Uterine smooth muscle cell (primary cell): ENCODE measurements at places on chromosomes 2 and 18. TPM values are rescaled to one million over a fixed set of nuclear protein-coding genes. Genes with fewer than 3 reads are reported as not detected.

The LYG1 gene
- 0.22 and 0.50 TPM in 2 replicates for total RNA-seq

The TTR gene
- total RNA-seq: not detected in 2 replicates

The SCN3A gene
- 0.12 and 0.66 TPM in 2 replicates for total RNA-seq

The ASIC4 gene
- 0.25 and 0.55 TPM in 2 replicates for total RNA-seq

The AQP12B gene
- not detected in 2 replicates for total RNA-seq

The SLC19A3 gene
- total RNA-seq: under 0.01 TPM in 2 replicates

The NEURL3 gene
- 0.11 TPM in 1 of 2 replicates, not detected in the other for total RNA-seq

The SEPTIN2 gene
- 328 and 388 TPM in 2 replicates for total RNA-seq

The TUBB8B gene
- total RNA-seq: not detected in 2 replicates

The DNAH6 gene
- total RNA-seq: 0.11 and 0.12 TPM in 2 replicates

The TGFA gene
- not detected in 2 replicates for total RNA-seq
